ENCODE measurements at places on chromosomes 6 and 20.

GRCh38 chr6:83096791-83097190, 29.3 kb downstream of the DOP1A start:
- DNase-seq: no peak

DNA sequence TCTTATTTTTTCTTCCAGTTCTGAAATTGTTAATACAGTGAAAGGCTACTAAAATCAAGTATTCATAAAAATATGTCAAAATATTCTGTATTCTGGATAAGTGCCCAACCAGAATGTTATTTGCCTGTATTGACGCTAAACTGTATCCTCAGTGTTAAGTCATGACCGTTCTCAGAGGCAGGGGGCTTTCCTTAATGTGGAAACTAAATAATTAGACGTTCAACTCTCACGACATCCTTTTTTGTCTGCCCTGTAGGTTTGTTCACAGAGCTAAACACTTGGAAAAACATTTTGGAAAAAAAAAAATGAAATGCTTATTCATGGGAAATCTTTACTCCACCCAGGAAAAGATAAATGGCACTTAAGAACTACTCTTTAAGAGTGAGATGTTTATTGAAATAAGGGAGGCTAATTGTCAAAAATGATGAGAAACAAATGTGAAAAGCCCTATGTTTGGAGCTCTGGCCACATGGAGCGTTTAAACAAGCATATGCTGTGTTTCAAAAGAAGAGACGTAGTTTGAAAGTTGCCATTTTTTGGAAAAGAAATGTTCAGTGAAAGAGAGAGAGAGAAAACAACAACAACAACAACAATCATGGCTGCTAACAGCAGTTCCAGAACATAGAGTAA, 453.1 kb upstream of the MARCKS start:
- DNase-seq: no peak

DNA sequence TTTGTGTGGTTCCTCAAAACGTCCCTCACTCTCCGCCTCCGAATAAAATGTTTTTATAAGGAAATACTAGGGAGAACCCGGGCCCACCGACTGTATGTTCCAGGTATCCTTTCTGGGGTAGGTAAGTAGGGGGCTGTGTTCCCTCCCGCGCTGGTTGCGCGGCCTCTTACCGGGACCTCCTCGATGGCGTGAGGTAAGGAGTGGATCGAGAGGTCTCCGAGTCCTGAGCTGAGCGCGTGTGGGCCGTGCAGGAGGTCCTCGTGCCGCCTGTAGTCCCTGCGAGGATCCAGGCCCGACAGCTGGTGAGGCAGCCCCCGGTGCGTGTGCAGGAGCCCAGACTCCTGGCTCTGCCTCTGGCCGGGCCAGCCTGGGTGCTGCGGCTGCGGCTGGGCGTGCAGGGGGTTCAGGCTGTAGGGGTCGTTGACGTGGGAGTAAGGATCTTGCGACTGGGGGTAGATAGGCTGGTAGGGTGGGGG, 5.1 kb downstream of the TFAP2A start:
- DNase-seq: no peak

- DNase-seq: no peak
Observed at GRCh38 chr6:133894795-133895358, 6.0 kb downstream of the TCF21 start.

DNA sequence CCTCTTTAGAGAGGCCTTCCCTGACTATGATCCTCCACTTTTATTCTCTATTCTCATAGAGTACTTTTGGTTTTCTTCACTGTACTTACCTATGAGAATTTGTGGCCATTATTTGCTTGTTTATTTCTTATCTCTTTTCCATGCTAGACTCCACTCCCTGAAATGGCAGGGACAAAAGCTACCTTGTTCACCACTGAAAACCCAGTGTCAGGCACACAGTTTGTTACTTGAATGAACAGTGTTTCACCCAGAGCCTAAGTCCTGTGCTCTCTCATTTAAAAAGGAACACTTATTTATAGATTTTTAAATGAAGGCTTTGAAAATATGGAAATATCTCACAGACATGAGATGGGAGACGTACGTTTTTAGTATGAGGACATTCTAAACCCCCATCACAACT, 47.7 kb upstream of the ENPP5 start:
- DNase-seq: no peak
